ENCODE measurements at places on chromosomes 11 and 22.

DNA sequence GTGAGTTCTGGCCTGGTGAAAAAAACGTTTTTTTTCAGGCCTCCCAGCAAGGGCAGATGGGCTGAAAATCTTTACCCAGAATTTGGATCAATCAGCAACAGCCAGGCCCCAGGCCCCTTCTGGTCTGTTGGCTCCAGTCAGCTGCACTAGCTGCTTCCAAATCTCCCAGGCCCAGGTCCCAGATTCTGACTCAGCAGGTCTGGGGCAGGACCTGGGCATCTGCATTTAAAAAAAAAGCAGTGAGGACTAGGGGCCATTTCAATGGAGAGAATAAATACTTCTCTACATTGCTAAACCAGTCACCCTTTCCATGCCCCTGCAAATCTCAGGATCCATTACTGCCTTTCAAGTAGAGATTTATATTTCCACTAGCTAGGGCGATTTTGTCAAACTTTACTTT lies 4.3 kb downstream of the SLC15A3 start:
- no peak for DNase-seq

DNA sequence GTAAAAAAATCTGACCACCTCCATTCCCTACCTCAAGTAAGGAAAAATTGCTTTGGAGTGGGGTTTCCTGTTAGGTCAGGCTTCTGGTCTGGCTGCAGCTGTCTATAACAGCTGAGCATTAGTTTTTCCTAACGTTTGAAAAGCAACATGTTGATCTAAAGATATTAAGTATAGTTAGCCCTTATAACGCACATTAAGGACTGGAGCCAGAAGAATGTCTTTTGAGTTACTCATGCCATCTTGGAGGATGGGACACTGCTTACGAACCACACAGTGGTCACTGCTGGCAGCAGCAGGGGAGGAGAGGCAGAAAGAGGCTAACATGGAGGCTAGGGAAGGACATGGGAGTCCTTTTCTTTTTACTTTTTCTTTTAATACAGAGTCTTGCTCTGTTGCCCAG lies 44.1 kb upstream of the GDPD4 start:
- DNase-seq, result no peak

DNA sequence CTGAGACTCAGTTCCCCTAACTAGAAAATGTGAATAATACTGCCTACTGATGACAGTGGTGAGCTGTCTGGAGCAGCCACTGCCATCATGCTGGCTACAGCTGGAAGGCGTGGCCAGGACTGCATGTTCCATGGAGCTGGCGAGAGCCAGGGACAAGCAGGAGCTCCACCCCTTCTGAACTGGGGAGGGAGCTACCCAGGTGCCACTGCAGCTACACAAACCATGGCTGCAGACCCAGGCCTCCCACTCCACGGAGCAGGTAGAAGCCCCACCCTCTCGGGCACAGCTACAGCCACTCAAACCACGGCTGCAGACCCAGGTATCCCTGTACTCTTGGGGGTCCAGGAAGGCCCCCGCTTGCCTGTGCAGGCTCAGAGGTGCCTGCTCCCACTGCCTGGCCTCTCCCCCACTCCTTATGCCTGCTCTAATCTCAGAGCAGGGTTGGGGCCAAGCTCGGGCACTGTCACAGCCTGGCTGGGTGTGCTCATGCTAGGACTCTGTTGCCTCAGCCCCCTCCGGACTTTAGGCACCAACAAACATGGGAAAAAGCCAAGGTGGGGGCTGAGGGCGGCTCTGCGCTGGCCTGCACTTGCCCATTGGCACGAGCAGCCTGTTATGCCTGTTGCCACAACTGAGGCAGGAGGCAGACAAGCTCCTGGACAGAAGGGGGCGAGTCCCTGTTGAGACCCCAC lies 51.7 kb downstream of the RAB30 start:
- DNase-seq, result no peak

- no peak for DNase-seq
Measured at GRCh38 chr11:47154616-47155570, 21.8 kb downstream of the ARFGAP2 start.

DNA sequence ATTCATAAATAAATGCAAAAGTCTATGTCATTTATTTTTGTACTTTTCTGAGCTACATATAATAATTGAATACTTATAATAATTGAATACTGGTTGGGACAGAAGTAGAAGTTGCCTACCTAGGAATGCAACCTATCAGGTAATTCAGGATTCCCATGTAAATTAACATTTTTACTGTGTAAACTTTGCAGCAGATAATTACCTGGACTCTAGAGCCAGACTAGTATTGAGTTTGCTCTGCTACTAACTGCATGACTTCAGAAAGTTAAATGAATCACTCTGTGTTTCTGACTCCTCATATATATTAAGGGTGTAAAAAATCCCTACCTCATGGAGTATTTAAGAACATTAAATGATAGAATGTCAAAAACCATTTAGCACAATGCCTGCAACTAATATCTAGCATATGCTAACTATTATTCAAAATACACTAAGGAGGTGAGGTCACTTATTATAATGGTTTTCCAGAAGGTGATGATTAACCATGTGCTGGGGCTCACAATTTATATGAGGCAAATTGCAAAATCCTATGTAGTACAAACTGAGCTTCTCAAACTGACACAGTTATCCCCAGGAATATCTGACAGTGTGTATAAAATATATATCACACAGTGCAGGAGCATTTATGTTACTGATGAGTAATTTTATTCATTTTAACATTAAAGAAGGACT lies 138.1 kb upstream of the ANO3 start:
- no peak for DNase-seq

DNA sequence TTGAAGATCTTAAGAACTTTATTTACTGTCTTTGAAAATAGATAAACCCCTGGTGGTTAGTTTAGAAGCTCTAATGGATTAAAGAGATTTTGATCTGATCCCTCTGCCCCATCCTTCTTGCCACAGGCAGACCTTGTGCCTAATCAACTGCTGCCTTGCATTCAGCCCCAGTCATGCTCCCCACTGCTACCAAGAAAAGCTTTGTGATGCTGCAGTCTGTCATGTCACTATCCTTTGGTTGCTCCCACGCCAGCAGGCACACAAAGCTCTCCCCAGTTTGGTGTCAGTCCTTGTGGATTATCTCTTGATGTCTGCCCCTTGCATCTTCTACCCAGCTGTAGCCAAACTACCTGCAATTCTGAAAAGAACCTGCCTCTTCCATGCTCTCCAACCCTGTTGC lies 112.2 kb downstream of the MTNR1B start:
- no peak for DNase-seq

DNA sequence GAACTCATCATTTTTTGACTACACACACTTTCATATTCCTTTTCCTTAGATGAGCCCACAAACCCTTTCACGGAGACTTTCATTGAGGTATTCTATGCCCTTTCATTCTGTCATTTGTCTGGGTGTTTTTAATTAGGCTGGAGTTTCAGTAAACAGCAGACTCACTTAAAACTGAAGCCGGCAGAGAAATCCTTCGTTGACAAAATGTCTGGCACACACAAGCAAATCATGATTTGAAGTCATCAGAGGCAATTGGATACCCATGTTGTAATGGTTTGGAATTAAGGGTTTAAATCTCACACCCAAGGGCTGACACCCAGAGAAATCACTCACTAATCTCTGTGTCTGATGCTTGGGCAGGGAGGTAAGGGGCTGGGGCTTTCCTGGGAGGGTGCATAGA lies 127.1 kb downstream of the EHF start:
- DNase-seq, result no peak

DNA sequence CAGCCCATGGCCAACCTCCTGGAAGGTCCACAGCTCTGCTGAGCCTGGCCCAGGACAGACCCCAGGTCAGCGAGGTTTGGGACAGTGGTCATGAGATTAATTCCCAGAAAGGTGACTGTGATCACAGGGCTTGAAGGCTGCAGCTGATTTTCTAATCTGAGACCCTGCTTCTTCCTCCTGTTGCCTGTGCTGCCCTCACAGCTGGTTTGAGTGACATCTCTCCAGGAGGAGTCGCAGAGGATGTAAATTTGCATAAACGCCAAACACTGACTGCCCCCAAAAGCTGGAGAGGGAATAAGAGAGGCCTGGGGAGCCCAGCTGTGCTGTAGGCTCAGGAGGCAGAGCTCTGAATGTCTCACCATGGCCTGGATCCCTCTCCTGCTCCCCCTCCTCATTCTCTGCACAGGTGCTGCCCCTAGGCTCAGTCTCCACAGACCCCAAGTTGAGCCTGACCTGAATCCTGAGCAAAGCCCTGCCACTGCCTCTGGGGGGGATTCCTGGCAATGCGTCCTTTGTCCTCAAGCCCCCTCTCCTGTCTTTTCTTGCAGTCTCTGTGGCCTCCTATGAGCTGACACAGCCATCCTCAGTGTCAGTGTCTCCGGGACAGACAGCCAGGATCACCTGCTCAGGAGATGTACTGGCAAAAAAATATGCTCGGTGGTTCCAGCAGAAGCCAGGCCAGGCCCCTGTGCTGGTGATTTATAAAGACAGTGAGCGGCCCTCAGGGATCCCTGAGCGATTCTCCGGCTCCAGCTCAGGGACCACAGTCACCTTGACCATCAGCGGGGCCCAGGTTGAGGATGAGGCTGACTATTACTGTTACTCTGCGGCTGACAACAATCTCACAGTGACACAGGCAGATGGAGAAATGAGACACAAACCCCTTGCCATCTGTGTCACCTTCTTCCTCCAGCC lies 23.8 kb downstream of the GGTLC2 start:
- DNase-seq, result no peak

GRCh38 chr22:35785181-35785923 lies 67.7 kb downstream of the APOL5 start:
- DNase-seq, result no peak

GRCh38 chr11:124761301-124762104 lies 587 bp downstream of the ESAM start:
- no peak for DNase-seq

GRCh38 chr11:102357116-102357515 lies 10.1 kb downstream of the BIRC2 start:
- DNase-seq, result no peak

- DNase-seq, result no peak
Measured at GRCh38 chr11:106683435-106683834, 334.8 kb downstream of the GUCY1A2 start.

- DNase-seq, result no peak
Measured at GRCh38 chr11:19672586-19673206, 39.9 kb upstream of the NAV2 start.

DNA sequence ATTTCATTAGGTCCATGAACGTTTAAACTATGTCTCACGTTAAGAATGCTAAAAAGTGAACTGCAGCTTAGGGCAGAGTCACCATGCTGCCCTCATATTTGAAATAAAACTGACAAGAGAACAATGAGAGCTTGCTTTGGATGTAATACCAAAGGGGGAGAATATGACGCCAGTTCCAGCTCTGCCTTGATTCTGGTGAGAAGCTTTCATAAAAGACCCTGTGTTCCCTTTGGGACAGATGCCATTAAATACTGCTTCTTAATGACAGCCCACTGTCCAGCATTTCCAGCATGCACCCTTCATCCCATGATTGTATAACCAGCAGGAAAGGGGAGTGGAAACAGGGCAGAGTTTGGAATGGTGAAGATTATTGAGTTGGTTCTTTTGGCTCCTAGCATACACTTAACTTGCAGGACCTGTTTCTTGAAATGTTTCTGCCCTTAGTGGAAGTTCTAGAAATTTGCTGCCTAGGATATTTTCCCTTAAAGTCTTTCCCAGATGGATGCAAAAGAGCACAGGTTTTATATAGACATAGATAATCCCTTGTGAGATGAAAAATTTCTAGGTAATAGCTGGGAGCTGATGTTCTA lies 139.3 kb upstream of the LDLRAD3 start:
- no peak for DNase-seq

GRCh38 chr11:68312780-68313573 lies 586 bp downstream of the LRP5 start:
- DNase-seq, result no peak

DNA sequence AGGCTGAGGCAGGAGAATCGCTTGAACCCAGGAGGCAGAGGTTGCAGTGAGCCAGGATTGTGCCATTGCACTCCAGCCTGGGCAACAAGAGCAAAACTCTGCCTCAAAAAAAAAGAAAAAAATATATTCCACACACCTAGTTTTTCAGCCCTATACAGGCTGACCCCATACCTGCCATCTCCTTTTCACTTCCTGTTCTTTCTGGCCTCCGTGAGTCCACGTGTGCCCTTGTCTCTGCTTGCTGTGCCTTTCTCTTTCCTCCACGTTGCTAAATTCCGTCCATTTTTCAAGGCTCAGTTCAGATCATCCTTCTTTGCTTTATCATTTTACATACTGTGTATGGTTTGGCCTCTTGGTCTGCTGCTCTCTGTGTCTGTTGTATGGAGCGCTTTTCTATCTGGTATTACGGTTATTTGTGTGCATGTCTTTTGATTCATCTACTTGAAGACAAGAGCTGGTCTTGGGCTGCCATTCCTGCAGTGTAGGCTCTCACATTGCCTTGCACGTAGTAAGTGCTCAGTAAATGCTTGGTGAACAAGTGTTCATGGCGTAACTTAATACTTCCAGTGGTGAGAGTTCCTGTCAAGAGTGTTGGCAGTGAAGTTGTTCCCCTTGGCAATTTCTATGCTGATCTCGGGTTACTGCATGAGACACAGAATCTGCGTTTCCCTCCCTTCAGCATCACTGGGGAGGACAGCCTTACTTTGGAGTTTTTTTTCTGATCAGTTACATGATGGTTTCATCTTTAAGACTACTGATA lies 57.5 kb downstream of the PTPRJ start:
- DNase-seq, result no peak

DNA sequence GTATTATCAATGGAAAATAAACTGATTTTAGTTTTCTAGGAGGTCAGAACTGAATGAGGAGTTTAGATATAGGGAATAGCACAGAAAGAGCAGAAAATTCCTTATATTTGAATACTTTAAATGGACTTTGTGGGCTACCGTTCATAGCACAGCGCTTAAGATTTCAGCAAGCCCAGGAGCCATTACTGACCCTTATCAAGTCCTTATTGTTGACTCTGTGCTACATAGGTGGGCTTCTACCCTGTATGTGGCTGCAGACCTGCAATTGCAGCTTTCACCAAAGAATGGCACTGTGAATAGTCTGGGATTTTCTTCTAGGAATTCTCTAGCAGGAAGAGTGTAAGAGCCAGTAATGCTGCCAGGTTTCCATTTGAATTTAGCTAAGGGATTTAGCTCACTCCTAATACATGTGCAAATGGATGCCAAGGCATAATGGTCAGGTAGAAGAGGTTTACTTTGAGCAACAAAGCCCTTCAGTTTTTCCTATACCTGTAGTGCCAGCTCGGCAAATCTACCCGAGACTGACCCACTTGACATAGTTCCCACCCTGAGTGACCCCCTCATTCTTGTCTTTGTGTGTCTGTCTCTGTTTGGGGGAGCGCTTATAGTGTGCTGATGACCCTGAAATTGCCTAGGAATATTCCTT lies 42.5 kb upstream of the DLAT start:
- DNase-seq, result no peak

GRCh38 chr11:94400050-94400449 lies 1.2 kb downstream of the GPR83 start:
- DNase-seq, result no peak

- no peak for DNase-seq
Measured at GRCh38 chr11:14340721-14341120, 18.3 kb downstream of the RRAS2 start.

- no peak for DNase-seq
Measured at GRCh38 chr11:91173701-91174100, 950.9 kb upstream of the CHORDC1 start.

GRCh38 chr22:19821523-19822300 lies 33.0 kb downstream of the GNB1L start:
- DNase-seq, result no peak
